Fibroblast of lung (primary cell): ENCODE measurements at places on chromosomes 12 and 14. TPM values are rescaled to one million over a fixed set of nuclear protein-coding genes. Genes with fewer than 3 reads are reported as not detected.

DNA sequence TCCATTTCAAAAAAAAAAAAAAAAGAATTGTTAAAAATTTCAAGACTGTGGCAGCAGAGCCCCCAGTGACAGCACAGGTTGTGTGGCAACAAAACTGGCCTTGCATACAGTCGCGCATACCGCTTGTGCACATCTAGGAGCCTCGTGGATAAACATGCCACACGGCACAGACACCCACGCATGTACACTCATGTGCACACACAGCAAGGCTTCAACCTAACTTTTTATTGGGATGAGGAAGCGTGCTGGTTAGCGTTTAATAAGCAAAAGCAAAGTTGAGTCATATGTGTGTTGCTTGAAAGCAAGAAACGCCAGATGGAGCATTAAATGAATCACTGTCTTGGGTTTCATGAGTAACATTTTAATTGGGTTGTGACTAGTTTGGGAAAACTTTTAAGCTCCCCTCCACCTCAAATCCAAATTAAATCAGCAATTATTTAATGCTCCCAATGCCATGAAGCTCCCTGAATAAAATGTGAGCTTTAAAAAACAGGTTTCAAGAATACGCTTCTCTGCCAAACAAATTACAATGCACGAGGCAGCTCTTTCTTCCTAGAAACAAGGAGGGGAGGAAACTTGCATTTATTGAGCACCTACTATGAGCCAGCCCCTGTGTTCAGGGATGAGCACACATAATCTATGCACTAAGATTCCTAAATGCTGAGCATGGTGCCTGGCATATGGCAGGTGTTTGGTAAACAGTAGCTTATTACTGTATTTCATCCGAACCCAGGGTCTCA, 35.7 kb upstream of the EML1 start:
- no peak overlapping the region for H3K4me3 ChIP-seq
- H3K27ac ChIP-seq, result peak overlapping the region; percentile 83
- peaks cover 41% of the 10 kb centered on the region for H3K4me1 ChIP-seq

GRCh38 chr12:30914986-30915591, 11.5 kb upstream of the TSPAN11 start:
- no peaks in the 10 kb centered on the region for H3K27me3 ChIP-seq
- H3K4me1 ChIP-seq, result no peaks in the 10 kb centered on the region

DNA sequence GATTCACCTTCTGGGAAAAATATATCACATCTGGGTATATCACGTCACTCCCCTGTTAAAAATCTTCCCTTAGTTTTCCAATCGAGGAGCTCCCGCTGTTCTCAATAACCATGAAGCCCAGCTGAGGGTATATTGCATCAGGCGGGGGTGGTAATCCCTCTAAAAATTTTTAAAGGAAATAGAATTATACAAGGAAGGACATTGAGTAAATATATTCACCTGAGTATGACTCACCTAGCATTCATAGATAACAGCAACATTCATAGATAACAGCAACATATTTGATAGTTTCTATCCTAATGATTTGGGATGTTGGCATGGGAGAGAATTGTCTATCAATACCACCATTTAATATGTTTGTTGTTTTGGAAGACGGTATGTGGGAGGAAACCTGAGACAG, 473.6 kb downstream of the RMST start:
- no peak overlapping the region for H3K4me3 ChIP-seq
- no peaks in the 10 kb centered on the region for H3K4me1 ChIP-seq
- H3K27me3 ChIP-seq, result no peaks in the 10 kb centered on the region
- no peak for DNase-seq
- H3K36me3 ChIP-seq, result no peaks in the 10 kb centered on the region

DNA sequence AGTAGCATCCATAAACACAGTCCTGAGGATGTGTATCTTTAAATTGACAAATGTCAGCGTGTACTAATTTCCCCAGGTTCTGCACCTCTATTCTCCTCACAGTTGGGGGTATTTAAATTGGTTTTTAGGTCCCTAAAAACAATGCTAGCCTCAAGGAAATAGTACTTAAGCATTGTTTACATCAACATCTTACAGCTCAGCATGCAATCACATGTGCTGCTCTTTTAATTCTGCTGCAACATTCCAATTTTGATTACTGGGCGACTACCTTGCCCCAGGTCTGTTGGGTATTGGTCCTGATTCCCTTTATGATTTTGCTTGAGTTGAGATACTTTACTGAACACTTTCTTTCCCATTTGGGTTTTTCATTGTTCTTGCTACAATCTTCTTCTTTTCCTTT, 616.6 kb downstream of the CCER1 start:
- H3K4me3 ChIP-seq, result no peak overlapping the region
- DNase-seq, result no peak
- no peaks in the 10 kb centered on the region for H3K4me1 ChIP-seq
- H3K27me3 ChIP-seq, result no peaks in the 10 kb centered on the region

DNA sequence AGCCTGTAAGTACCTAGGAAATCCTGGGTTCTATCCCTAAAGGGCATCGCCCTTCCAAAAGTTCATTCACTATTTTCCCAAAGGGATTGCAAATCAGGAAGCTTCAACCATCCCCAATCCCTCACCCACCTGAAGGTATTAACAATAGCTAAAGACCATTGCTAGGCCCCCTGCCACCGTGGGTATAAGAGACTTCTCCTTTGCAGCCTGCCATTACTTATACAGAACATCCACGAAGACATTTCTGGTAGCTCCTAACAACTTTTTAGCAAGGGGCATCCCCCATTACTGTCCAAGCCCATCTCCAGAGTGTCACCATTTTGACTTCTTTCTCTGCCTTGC, 384 bp upstream of the SMUG1 start:
- H3K4me3 ChIP-seq, result peak overlapping the region; percentile 42
- no peaks in the 10 kb centered on the region for H3K36me3 ChIP-seq
- no peak for DNase-seq
- H3K27ac ChIP-seq, result no peak overlapping the region
- H3K27me3 ChIP-seq, result peaks cover 3% of the 10 kb centered on the region
- no peaks in the 10 kb centered on the region for H3K4me1 ChIP-seq

GRCh38 chr14:54640506-54640905, 73.6 kb downstream of the SAMD4A start:
- peaks cover 13% of the 10 kb centered on the region for H3K4me1 ChIP-seq
- no peak overlapping the region for H3K4me3 ChIP-seq
- H3K36me3 ChIP-seq, result peaks cover 3% of the 10 kb centered on the region
- H3K27ac ChIP-seq, result no peak overlapping the region
- H3K27me3 ChIP-seq, result no peaks in the 10 kb centered on the region

DNA sequence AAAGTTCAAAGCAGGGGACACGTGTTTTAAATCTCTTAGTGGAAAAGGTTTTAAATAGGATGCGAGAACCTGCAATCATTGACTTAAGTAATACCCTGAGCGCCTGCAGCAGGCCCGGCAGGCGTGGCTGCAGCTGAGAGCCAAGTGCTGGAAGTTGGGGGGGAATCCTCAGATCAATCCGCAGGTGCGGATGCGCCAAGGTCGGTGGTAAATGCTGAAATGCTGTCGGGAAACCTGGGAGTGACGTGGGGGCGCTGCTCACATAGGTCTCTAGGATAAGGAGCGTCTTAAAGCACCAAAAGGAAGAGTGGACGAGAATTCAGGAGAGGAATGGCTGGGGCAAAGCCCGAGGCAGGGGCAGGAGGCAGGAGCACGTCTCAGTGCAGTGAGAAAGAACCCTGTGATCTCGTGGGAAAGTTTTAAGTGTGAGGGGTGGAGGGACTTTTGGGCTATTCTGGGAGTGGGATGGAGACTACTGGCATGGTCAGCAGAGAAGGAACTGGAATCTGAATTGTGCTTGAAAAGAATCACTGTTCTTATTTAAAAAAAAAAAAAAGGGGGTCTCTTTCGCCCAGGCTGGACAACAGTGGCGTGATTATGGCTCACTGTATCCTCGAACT, 883 bp upstream of the CDCA4 start:
- H3K4me3 ChIP-seq, result peak overlapping the region; percentile 87
- H3K4me1 ChIP-seq, result peaks cover 14% of the 10 kb centered on the region
- DNase-seq, result peak; percentile 54
- peaks cover 3% of the 10 kb centered on the region for H3K36me3 ChIP-seq
- no peaks in the 10 kb centered on the region for H3K27me3 ChIP-seq
- H3K27ac ChIP-seq, result peak overlapping the region; percentile 41

RPL36AL gene
- 281 and 528 TPM in 2 replicates for total RNA-seq

GDF3 gene
- total RNA-seq, result not detected in 2 replicates
